Activated CD8-positive, alpha-beta T cell treated with anti-CD3 and anti-CD28 coated beads, Interleukin-2, amount 10 ng/mL, durations not matched to agents 7 days and 5 days (primary cell): ENCODE measurements at places on chromosomes 7 and 10. TPM values are rescaled to one million over a fixed set of nuclear protein-coding genes. Genes with fewer than 3 reads are reported as not detected.

The CSGALNACT2 gene
- 29.2 TPM for total RNA-seq

The PRLHR gene
- not detected for total RNA-seq

The PPP1R9A gene
- total RNA-seq, result not detected

DNA sequence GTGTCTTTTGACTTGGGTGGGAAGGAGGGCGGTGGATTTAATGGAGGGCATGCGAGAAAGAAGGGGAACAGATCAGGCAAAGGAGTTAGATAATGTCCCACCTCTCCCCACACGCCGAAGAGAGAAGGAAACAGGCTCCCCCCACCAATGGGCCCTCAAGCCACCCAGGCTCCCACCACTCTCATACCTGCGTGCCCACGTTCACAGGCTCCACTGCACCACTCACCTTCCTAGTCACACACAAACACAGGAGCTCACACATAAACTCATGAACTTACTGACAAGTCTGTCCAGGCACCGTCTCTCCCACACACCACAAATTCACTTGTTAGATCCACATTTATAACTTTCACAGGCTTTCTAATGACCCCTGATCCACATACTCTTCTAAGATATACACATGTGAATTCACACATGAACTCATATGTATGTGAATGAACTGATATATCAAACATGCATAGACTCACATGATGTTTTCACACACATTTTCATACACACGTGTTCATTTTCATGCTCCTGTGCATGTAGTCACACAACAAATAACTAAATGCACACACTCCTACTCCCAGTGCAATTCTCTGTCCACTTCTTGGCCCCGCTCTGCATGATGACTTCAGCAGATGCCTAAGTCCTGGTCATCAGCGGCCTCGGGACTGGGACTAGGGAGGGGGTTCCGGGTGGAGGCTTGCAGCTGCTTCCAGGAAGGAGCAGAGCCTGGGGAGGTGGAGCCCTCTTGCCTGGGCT, 1.5 kb downstream of the LZTS2 start:
- H3K27me3 ChIP-seq, result peaks cover 3% of the 10 kb centered on the region
- no peaks in the 10 kb centered on the region for H3K36me3 ChIP-seq
- H3K27ac ChIP-seq, result peak overlapping the region; percentile 17
- no peak for DNase-seq

DNA sequence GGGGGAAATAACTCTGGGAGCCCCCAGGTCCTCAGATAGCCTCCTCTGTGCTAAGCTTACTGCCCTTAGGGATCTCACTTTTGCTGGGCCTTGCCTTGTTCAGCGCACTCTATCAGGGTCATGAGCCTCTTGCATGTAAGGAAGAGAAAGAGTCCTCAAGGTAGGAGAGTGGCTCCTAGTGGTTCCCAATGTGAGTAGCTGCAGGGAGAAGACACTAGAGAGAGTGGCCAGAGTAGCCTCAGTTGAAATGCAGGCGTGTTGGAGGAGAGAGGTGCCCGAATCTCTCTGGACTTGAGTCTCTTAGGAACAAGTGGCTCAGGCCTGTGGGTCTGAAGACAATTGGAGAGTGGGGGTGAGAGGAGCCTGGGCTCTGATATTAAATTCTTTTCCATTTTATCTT, 94.3 kb upstream of the SORCS3 start:
- no peaks in the 10 kb centered on the region for H3K27me3 ChIP-seq
- DNase-seq, result no peak
- H3K36me3 ChIP-seq, result no peaks in the 10 kb centered on the region
- no peaks in the 10 kb centered on the region for H3K4me1 ChIP-seq
- no peak overlapping the region for H3K4me3 ChIP-seq

DNA sequence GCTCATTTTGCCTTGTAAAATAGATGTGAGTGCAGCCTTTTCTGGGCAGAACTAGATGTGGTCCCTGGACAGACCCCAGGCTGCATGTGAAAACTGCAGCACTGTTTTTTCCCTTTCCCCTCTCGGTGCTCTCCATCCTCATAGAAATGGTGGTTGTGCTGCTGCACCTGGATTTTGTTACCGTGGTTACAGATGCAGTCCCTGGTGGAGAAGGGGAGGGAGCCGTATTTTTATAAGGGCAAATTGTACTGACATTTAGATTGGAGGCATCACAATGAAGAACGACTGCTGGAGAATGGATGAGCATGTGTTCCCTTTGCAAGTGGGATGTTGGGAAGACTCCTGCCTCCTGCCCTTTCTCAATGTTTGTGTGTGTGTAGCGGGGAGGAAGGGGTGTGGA, 469.9 kb downstream of the CCSER2 start:
- H3K27ac ChIP-seq, result no peak overlapping the region
- no peaks in the 10 kb centered on the region for H3K36me3 ChIP-seq
- H3K4me3 ChIP-seq, result no peak overlapping the region
- H3K27me3 ChIP-seq, result no peaks in the 10 kb centered on the region
- no peak for DNase-seq

DNA sequence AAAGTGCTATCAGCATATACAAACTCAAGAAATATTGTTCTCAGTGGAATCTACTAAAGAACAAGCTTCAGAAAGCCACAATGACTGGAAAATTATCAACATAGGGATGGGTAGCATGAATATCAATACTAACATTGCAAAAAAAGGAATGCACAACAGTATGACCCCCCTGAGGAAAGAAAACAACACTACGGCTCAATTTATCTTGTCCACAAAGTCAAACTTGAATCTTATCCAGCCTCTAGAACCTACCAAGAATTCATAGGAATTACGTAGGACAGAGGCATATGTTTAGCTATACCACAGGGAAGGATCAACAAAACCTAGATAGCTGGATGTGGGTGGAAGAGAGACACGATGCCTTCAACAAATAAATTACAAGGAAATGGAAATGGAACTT, 54.6 kb downstream of the AGMO start:
- no peak overlapping the region for H3K27ac ChIP-seq
- no peak for DNase-seq
- no peaks in the 10 kb centered on the region for H3K36me3 ChIP-seq
- H3K4me1 ChIP-seq, result no peaks in the 10 kb centered on the region
- no peak overlapping the region for H3K4me3 ChIP-seq
- H3K27me3 ChIP-seq, result no peaks in the 10 kb centered on the region

- H3K4me3 ChIP-seq, result no peak overlapping the region
- H3K4me1 ChIP-seq, result peaks cover 4% of the 10 kb centered on the region
- DNase-seq, result no peak
- peaks cover 58% of the 10 kb centered on the region for H3K36me3 ChIP-seq
- no peaks in the 10 kb centered on the region for H3K27me3 ChIP-seq
These were observed 10.6 kb downstream of the ZFYVE27 start for GRCh38 chr10:97747573-97747972.

DNA sequence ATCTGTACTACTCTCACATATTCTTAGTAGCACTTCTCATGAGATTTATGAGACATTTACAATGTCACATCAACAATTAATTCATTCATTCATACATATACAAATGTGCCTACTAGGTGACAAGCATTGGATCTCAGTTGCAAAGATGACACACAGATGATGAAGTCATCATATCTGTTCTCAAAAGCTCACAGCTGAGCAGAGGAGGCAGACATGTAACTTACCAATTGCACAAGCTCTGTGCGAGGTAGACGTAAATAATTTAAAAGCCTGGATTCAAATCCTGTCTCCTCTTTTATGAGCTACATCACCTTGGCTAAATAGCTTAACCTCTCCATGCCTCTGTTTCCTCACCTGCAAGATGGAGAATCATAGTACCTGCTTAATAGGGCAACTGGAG, 109.4 kb upstream of the FAM133B start:
- DNase-seq, result no peak
- H3K4me1 ChIP-seq, result peaks cover 16% of the 10 kb centered on the region
- H3K27me3 ChIP-seq, result no peaks in the 10 kb centered on the region
